ENCODE measurements at places on chromosomes 1 and 21.
A peak's percentile ranks its signal among the peaks of the same experiment; 100 is the strongest.

DNA sequence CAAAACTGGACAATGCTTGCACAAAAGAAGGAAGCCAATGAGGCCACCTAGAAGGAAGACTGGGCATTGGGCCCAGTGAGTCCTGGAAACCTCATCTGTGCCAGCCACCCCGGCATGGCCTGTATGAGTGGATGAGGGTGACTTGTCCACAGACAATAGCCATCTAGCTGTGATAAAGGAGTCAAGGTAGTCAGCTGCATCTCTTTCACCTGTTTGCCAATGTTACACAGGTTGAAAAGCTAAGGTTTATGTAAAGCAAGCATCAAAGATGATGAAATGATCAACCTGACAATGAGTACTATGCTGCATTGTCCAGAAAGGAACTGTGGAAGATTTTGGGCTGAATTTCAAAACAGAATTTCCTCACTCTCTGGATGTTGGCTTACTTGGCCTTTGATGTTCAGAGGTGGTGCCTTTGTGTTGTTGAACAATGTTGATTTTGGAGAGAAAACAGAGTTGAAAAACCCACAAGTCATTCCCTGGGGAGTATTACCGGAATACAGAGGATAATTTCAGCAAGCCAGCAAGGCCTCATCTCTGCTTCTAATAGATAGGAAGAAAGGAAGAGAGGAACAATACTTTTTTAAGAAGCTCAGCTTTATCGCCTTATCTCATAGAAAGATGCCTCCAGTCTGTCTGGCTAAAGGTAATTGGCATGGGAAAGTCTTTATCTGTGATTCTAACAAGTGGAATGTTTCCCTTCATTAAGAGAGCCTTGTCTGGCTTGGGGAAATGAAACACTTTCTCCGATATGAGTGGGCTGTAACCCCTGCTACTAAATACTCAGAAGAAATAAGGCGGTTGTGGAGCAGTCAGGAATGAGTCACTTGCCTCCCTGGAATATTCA, 11.4 kb upstream of the SELE start:
- DNase-seq, result no peak

DNA sequence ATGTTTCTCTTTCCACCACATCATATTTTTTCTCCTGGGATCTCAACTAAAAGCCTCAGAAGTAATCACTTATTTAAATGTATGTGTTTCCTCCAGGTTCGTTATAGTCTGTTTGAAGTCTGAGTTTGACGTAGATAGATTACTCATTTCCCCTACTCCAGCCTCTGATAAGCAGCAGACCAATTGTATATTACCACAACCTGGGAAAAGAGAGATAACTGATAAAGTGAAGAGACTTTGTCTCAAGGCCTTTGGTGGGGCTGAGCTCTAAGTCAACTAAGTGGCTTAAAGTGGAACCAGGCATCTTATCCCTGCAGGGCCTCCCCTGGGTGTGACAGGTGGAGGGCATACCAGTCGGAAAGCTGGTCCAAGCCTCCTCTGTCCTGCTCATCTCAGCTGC, 34.9 kb upstream of the CACNA1E start:
- no peak for DNase-seq

DNA sequence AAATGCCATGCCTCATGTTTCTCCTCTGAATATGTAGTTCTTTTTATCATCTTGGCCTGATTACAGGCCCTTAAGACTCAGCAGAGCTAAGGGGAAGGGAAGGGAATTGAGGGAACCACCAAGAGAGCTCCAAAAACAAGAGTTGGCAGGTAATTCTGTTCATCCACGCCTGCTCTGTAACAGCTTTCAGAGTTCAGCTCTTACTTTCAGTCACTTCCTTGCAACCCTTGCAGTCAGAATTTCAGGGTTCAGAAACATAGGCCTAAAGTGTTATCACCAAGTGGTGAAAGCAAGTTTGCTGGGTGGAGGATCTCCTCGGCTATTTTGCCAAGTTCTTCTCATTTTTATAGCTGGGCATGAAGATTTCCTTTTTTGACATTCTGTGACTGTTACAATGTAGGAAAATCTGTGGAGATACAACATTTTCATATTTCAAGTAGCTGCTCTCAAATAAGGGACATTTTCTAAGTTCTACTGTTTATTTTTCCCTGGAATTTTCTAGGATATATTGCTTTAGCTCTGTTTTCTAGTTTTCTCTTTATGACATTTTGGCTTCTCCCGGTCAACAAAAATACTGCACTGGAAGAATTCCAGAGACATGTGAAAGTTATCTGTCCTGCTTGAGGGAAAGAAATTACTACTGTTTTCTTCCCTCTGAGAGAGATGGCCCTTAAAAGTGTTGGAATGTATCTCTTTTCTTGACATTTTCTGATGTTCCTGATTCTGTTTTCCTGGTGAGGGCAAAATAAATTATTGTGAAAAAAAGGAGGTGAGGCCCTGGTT, 251.8 kb upstream of the ST6GALNAC5 start:
- no peak for DNase-seq

DNA sequence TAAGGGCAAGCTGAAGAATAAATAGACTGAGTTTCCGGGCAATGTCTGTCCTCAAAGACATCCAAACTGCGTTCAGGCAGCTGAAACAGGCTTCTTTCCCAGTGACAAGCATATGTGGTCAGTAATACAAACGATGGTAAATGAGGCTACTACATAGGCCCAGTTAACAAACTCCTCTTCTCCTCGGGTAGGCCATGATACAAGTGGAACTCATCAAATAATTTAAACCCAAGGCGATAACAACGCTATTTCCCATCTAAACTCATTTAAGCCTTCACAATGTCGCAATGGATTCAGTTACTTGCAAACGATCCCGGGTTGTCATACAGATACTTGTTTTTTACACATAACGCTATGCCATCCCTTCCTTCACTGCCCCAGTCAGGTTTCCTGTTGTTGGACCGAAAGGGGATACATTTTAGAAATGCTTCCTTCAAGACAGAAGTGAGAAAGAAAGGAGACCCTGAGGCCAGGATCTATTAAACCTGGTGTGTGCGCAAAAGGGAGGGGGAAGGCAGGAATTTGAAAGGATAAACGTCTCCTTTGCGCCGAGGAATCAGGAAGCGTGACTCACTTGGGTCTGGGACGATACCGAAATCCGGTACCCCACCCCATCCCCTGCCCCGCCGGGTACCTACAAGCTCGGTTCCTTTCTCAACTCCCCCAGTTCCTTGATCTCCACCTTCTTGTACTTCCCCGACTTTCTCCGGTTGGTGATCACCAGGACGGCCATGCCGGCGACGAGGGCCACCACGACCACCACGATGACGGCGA, 1.3 kb downstream of the TACSTD2 start:
- DNase-seq, result no peak

DNA sequence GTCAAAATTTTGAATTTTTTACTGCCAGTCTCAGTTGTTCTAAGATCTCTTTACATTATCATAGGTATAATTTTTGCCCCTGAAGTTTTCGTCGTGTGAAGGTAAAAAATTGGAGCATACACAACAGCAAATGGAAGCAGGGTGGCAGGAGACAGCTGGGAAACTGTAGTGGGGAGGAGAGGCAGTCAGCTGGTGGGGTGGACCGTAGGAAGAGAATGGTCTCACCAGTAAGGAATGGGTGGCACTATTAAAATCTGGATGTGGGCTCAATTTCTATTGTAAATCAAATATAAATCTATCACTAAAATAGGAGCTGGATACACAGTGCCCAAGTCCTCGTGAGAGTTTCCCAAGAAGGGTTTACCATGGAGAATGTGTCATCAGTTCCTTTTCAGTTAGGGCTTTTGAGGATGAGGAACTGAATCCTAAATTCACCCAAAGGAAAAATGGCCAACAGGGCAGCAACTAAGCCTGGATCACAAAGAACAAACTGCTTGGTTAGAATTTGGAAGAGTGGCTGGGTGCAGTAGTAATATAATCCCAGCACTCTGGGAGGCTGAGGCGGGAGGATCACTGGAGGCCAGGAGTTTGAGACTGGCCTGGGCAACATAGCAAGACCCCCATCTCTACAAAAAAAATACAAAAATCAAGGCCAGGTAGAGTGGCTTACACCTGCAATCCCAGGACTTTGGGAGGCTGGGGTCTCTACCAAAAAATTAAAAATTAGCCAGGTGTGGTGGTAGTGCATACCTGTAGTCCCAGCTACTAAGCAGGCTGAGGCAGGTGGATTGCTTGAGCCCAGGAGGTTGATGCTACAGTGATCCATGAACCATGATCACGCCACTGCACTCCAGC, 10.5 kb upstream of the IRF2BP2 start:
- peak; percentile 71 for DNase-seq

DNA sequence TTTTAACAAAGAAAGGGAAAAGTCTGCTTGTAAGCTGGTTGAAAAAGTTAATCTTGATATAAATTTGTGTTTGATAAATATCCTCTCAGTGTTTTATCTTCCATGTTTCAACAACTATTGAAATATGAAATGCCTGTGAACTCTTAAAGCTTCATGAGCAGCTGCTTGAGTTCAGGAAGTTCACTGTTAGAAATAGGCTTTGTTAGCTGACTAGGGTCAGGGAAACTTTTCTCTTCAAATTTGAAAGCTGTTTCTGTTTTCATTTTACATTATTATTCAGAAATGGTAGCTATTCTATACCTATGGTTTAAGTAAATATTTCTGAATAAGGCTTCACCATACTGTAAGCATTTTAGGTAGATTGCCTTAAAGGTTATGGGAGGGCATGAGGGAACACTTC, 191.7 kb downstream of the HS2ST1 start:
- DNase-seq, result no peak

DNA sequence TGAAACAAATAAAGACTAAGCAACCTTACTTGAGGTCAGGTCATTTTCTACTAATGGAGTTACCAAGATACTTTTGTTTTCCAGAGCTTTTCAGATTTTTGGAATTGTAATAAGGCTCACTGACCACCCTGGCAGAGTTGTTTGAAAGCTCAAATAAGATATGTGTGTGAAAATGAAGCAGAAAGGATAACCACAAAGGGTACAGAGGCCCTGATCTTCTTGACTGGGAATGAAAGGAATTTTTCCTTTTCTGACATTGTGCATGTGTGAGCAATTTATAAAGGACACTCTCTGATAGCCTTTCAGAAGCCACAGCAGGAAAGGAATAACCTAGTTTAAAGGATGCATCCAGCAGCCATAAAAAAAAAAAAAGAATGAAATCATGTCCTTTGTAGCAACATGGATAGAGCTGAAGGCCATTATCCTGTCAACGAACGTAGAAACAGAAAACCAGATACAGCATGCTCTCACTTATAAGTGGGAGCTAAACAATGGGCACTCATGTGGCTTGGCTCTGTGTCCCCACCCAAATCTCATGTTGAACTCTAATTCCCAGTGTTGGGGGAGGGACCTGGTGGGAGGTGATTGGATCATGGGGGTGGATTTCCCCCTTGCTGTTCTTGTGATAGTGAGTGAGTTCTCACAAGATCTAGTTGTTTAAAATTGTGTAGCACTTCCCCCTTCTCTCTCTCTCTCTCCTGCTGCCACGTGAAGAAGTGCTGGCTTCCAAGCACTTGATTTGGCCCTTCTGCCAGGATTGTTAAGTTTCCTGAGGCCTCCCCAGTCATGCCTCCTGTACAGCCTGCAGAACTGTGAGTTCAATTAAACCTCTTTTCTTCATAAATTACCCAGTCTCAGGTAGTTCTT, 3.1 kb upstream of the SRP9 start:
- DNase-seq, result no peak

- DNase-seq, result no peak
Observed at GRCh38 chr1:228181645-228182034, 16.0 kb downstream of the IBA57 start.

- DNase-seq, result peak; percentile 93
Observed at GRCh38 chr1:149942207-149942606, 5.5 kb upstream of the MTMR11 start.

DNA sequence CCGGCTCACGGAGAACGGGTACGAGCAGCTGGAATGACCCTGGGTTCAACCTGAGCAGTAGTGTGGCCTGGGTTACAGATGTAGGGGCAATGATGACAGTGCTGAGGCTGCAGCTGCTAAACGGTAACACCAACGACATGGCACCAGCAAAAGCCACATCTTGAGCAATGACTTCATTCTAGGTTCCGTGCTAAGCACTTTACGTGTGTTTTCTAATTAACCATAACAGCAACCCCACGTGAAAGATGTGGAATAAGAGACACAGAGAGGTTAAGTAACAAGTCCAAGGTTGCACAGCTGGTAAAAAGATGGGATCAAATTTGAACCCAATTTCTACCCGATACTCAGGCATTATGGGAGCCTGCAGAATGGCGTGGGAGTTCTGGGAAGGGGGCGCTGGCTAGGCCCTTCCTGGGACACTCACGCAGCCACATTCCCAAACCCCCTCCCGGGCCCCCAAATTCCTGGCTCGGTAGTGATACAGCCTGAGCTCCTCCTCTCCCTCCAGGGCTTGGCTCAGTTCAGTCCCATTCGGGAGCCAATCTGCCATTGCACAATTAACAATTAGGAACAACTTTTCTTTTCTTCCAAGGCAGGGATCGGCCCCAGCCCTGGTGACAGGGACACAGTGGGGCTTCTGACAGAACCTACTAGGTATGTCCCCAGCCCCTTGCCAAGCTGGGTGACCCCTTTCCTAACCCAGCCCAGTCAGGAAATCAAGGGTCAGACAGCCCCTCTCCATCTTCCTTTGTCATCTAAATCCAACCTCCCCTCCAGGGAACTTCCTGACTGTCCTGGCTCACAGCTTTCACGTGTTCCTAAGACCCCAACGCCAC, 23.8 kb upstream of the ECE1 start:
- no peak for DNase-seq

- peak; percentile 96 for DNase-seq
Observed at GRCh38 chr1:204828352-204828850, 42.3 kb upstream of the NFASC start.

GRCh38 chr1:3507636-3508275, 53.3 kb downstream of the ARHGEF16 start:
- DNase-seq, result no peak

DNA sequence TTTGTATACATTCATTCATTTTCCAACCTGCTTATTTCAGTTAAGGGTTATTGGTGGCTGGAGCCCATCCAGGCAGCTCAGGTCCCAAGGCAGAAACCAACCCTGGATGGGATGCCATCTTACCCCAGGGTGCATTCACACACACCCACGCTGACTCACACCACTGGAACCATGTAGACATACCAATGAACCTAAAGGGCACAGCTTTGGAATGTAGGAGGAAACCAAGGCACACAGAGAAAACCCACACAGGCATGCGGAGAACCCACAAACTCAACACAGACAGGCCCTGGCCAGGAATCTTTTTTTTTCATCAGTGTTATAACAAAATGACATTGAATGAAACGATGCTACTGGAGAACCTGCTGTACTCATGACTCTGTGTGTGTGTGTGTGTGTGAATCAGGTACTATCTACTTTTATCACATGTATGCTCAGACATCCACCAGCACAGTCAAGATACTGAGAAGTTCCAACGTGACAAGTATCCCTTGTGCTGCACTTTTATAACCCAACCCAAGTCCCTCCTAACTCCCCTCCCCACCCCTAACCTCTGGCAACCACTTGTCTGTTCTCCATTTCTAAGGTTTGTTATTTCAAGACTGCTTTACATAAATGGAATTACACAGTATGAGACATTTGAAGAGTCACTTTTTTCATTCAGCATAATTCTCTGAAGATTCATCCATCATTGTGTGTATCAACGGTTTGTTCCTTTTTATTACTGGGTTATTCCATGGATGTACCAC, 286.8 kb upstream of the PLD5 start:
- DNase-seq, result no peak

- DNase-seq, result peak; percentile 47
Observed at GRCh38 chr1:208917723-208918122, 665.8 kb upstream of the CAMK1G start.
